ENCODE measurements at places on chromosomes 2 and 18.

DNA sequence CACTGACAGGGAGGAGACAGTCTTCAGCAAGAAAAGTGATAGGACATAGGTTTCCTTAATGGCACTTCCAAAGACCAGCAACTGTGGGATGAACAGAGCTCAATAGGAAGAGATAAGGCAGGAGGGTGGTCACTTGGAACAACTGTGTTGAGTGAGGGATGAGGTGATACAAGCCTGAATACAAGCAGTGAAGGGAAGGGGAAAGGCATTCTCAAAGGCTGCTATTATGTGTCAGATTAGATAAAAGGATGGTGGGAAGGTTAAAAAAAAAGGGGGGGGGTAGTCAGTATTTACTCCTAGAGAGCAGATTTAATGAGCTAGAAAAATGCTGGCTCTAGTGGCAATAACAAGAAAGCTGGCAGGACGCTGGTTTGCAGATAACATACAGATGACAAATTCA lies 25.7 kb downstream of the CCBE1 start:
- no peak for DNase-seq

DNA sequence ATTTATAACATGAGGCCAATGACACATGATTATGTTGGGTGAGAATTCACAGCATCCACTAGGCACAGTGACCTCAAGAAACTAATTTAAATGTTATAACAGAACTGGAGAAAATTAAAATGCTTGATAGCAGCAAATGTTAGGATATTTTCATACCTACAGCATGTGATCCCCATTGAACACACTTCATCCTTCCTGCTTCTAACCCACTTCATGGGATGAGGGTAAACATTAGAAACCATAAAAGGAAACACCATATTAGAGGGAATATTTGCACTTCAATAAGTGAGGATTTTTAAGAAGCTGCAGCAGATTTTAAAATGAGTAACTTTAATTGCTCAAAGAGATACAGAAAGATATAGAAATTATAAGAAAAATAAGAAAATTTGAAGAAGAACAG lies 117.1 kb downstream of the FSHR start:
- DNase-seq = no peak

DNA sequence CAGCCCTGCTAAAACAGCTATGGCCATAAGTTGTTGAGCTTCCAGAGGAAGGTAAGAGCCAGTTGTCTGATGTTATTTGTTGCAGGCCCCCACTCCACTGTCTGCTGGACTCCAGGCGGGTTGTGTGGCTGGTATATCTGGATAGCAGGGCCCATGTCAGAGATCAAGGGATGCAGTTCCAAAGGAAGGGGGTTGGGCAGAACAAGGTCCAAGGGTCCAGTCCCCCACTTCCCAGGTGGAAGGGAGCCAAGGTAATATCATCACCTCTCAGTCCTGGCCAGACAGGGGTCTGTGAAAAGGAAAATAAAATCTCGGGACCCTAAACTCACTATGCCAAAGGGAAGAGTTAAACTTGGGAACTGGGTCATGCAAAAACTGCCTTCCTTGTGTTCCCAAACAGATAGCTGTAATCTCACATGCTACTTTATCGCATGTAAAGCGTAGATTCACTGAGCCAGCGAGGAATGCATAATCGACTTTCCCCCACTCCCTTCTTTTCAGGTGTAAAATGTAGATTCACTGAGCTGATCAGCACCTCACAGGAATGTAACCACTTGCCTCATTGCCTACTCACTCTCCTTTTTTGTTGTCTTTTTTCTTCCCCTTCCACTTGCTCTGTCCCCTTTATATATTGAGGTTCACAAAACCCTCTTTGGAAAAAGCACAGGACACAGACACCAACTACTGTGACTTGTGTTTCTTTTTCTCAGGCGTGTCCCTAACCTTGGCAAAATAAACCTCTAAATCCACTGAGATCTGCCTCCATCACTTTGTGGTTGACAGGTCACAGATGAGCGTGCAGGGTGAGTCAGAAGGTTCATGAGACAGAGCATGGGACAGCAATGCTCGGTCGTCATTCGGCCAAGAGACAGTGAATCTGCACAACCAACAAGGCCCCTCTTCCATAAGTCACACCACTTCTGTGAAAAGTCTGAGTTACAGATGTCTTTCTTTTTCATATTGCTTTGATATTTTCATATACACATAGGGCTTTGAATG lies 255.3 kb upstream of the SIX2 start:
- no peak for DNase-seq

DNA sequence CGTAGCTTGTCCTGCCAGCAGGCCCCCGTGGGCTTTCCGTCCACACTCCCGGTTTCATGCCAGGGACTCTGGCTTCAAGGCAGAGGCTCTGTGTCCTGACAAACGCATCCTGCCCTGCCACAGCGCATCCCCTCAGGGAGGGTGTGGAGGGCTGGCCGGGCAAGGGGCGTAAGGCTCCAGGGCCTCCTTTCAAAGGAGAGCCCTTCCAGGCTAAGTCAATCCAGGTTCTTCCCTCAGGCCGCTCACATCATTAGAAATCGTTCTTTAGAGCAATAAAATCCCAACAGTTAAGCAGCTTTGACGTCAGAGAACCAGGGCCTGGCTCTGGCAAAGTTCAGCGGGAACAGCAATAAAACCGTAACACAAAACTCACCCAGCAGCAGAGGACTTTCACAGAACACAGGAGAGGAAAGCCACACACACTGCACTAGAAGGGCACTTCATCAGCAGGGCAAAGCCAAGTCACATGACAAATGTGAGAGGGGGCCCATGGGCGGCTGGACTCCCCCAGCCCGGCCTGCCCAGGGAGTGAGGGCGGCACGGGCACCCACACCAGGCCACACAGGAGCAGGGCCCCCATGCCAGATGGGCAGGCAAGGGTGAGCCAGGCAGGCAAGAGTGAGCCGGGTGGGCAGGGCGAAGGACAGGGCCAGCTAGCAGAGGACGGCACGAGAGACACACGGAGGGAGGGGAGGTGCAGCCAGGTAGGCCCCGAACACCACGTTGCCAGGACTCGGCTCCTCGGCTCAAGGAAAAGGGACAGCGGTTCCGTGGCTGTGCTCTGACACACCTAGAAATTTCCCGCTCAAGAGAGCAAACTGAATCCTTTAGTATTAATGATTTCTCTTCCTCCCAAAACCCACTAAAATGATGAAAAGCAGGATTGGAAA lies 52.0 kb downstream of the HDAC4 start:
- no peak for DNase-seq

- no peak for DNase-seq
Measured at GRCh38 chr18:80034852-80035406, 695 bp downstream of the RBFA start.

GRCh38 chr2:212311807-212312404 lies 226.7 kb downstream of the ERBB4 start:
- DNase-seq = no peak

- no peak for DNase-seq
Measured at GRCh38 chr2:1987379-1987778, 243.1 kb upstream of the PXDN start.

DNA sequence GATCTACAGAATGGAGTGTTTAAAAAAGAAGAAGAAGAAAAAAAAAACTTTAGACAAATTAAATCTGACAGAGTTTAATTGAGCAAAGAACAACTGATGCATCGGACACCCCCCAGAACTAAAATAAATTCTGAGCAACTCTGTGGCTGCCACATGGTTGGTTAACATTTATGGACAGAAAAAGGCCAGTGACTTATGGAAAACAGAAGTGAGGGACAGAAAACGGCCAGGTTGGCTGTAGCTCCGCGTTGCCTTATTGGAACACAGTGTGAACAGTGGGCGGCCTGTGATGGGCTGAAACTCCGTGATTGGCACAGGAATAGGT lies 75.6 kb downstream of the SPP2 start:
- DNase-seq = no peak

DNA sequence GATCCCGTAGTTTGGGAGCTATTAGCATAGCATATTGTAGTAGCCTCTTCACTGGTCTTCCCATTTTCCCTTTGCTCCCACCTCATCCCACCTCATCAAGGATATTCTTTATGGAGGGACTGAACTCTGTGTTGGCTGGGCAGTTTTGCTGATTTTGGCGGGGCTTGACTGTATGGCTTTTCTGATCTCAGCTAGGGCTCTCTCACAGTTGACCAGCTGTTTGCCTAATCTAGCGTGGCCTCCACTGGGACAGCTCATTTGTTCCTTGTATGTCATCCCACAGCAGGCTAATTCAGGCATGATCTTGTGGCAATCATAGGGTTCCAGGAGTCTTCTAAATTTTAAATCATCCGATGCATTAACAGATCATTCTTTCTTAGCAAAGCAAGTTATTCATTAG lies 30.2 kb upstream of the MTX2 start:
- DNase-seq = no peak

DNA sequence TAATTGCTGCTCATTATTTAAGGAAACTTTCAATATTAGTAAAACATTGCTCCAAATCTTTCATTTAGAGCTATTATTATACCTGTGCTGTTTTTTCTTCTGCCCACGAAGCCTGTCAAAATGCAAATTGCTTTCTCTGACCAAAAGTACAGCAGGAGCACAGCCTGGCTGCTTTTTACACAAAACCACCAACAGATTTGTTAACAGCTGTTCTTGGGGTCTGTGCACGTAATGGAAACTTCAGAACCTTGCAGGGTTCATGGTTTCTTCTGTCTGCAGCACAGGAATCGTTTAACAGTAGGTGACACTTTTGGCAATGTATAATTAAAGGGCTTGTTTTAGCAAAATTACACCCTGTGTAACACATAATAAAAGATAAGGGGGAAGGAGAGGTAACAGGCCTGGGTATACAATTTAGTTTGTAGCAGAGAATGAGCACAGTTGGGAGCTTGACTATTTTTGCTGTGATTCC lies 447.3 kb downstream of the KCNJ3 start:
- DNase-seq = no peak

- no peak for DNase-seq
Measured at GRCh38 chr2:20635675-20636584, 15.0 kb downstream of the HS1BP3 start.

DNA sequence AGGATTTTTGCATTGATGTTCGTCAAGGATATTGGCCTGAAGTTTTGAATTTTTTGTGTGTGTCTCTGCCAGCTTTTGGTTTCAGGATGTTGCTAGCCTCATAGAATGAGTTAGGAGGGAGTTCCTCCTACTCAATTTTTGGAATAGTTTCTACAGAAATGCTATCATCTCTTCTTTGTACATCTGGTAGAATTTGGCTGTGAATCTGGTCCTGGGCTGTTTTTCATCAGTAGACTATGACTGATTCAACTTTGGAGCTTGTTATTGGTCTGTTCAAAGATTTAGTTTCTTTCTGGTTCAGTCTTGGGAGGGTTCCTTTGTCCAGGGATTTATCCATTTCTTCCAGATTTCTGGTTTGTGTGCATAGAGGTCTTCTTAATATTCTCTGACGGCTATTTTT lies 166.7 kb downstream of the ST6GAL2 start:
- no peak for DNase-seq

- no peak for DNase-seq
Measured at GRCh38 chr2:104687147-104687546, 166.8 kb upstream of the POU3F3 start.

DNA sequence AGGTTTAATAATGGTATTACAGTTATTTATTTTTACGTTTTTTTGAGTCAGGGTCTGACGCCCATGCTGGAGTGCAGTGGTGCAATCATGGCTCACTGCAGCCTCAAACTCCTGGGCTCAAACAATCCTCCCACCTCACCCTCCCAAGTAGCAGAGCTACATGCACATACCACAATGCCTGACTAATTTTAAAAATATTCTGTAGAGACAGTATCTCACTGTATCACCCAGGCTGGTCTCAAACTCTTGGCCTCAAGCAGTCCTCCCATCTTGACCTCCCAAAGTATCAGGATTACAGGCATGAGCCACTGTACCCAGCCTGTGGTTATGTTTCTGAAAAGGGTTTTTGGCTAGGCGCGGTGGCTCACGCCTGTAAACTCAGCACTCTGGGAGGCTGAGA lies 120.8 kb downstream of the ESCO1 start:
- DNase-seq = no peak

DNA sequence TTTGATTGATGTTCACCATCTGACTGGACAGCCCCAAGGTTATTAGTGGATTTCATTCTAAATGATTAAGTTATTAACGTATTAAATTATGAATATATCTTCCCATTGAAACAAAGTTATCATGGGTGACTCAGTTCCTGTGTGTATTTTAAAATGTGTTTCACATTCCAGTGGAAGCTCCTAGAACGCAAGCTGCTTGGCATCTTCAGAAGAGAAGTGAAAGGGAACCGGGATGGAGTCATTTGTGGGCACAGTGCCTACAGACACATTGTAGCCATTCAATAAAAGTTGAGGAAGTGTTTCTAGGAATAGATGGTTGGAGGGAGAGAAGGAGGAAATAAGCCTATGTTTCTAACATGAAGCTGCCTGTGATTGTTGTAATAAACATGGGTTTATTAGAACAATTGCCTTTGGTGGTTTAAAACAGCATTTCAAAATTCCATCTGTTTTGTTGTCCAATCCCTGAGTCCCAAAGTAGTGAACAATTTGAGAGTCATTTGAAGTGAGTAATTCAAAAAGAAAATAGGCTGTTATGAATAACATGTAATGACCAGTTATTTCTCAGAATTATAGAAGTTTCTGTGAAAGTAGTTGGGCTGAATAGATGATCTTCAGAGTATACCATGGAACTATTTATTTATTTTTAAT lies 143.5 kb downstream of the PKP4 start:
- DNase-seq = peak; percentile 44

DNA sequence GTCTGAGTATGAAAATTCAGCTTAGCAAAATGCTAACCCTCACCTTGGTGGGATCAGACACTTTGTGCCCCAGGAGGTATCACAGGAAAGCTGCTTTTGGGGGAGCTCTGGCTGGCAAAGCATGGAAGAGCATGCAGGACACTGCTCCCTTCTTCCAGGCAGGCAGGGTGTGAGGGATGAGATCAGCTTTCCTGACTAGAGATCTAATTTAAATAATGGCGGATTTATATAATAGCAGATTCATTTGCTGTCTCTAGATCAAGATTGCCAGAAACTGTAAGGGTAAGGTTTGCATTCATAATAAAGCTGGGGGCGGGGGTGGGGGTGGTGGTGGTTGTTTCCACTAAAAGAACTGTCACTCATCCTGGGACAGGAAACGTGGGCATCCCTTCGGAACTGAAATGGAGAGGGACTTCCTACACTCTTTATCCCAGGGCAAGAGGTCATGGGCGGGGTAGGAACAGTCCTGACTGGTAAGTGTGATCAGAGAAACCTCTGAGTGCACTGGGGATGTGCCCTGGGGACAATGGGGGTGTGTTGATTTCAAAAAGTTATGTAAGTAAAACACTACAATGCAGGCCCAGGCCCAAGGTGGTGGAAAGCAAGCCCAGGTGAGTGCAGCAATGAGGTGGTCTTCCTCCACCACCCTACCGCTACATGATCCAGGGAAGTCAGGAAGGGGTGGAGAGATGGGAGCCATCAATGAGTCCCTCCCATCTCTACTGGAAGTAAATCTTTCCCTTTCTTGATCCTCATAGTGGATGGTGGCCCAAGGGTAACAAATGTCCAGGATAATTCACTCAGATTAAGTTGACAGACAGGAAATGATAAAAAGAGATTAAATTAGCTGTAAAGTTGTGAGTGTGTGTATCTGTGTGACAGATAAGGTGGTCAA lies 171.4 kb upstream of the SERPINE2 start:
- DNase-seq = no peak

DNA sequence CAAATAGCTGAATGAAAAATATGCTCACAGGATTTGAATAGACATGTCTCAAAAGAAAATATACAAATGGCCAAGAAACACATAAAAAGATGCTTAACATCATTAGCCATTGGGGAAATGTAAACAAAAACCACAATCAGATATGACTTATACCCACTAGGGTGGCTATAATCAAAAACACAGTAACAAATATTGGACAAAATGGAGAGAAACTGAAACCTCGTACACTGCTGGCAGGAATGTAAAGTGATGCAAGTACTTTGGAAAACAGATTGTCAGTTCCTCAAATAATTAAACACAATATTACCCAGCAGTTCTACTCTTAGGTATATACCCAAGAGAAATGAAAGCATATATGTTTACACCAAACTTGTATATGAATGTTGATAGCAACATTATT lies 213.0 kb downstream of the PHLPP1 start:
- no peak for DNase-seq

All from thoracic aorta (tissue), 2 donors.